ENCODE measurements at places on chromosomes 6 and 20.

DNA sequence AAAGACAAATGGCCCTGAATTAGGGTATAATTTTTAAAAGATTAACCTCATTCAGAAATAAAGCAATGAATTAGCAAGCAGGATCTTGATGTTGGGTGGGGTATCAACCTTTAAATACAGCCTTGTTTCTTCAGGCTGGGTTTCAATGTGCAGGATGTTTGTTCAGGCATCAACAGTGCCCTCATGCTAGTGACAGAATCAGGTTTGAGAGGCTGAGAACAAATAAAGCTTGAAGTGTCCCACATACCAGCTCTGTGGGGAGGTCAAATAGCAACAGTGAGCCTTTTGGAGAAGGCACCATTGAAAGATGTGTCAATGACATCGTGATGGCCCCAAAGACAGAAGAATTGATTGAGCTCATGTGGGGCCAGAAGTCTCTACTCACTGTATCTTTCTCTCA, 68.2 kb downstream of the MTFR2 start:
- no peak for DNase-seq

- no peak for DNase-seq
These were observed 68.2 kb downstream of the RFPL4B start for GRCh38 chr6:112415366-112415765.

GRCh38 chr6:148955441-148955840, 208.6 kb downstream of the UST start:
- no peak for DNase-seq

- DNase-seq, result no peak
These were observed 54.3 kb upstream of the GPR31 start for GRCh38 chr6:167211881-167212712.

GRCh38 chr6:9131616-9132015, 696.3 kb upstream of the SLC35B3 start:
- DNase-seq, result no peak

- no peak for DNase-seq
These were observed 303.6 kb upstream of the FERMT1 start for GRCh38 chr20:6426287-6426891.

DNA sequence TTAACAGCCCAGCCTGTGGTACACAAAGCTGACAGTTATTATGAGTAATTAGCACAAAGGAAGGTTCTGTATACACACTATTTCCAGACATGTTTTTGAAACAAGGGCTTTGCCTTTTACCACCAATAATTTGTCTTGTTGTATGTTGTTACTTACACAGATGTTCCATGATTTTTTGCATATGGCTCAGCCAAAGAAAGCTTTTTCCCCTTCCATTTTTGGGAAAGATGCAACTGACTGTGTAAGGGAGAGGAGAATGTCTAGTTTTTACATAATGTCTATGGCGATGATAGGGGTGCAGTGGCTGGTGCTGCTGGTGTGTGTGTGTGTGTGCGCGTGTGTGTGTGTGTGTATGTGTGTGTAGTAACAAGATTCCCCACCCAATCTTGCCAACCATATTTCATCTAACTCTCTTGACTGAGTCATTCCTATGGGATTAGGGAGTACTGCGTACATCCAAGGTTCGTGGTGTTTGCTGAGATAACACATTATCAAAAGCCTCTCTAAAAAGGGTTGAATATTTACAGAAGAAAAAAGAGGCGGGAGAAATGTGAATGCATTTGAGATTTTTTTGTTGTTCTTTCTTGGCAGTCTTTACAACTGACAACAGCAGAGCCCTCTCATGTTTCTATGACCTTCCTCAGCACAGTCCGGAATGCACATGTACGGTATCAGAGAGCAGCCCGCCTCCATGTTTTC, 192.2 kb downstream of the GMPR start:
- no peak for DNase-seq

GRCh38 chr6:45473121-45473993, 95.6 kb upstream of the SUPT3H start:
- DNase-seq, result no peak

- peak; percentile 94 for DNase-seq
These were observed 41.5 kb upstream of the ADGRF1 start for GRCh38 chr6:47083586-47084047.

- no peak for DNase-seq
These were observed 38.3 kb downstream of the SNX3 start for GRCh38 chr6:108222504-108222903.

- DNase-seq, result no peak
These were observed 6.4 kb upstream of the SLC13A3 start for GRCh38 chr20:46657618-46658017.

- DNase-seq, result no peak
These were observed 13.8 kb upstream of the NPEPL1 start for GRCh38 chr20:58678806-58679205.

GRCh38 chr20:39270837-39271604, 308.9 kb downstream of the DHX35 start:
- no peak for DNase-seq

DNA sequence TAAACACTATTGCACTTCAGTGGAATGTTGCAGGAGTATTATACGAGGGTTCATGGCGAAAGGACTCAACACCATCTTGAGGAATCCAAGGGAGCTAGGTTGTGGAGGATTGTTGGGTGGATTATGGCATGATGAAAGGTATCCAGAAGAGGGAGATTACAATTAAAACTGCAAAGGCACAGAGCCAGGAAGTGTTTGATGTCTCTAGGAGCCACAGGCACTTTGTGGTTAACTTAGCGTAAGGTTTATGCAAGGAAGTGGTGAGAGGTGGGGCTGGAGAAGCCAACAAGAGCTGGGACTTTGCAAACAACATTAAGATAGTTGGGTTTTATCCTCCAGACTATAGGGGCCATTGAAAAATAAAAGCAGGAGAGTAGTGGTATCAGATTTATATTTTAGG, 86.6 kb upstream of the TPD52L1 start:
- no peak for DNase-seq

- DNase-seq, result no peak
These were observed 61.8 kb upstream of the ADGRF1 start for GRCh38 chr6:47103931-47104330.

DNA sequence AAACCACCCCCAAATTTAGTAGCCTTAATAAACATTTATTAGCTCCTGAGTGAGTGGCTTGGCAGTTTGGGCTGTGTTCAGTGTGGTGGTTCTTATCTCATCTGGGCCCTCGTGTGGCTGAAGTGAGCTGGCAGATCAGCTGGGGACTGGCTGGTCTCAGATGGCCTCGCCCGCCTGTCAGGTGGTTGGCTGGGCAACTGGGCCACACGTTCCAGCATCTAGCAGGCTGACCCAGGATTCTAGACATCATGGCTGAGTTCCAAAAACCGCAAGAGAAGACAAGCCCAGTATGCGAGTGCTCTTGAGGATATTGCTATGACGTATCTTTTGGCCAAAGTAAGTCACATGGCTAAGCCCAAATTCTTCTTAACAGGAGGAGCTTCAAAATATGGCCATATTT, 28.9 kb downstream of the EIF2S2 start:
- peak; percentile 92 for DNase-seq

- DNase-seq, result no peak
These were observed 21.1 kb downstream of the EYA2 start for GRCh38 chr20:46915575-46916257.

DNA sequence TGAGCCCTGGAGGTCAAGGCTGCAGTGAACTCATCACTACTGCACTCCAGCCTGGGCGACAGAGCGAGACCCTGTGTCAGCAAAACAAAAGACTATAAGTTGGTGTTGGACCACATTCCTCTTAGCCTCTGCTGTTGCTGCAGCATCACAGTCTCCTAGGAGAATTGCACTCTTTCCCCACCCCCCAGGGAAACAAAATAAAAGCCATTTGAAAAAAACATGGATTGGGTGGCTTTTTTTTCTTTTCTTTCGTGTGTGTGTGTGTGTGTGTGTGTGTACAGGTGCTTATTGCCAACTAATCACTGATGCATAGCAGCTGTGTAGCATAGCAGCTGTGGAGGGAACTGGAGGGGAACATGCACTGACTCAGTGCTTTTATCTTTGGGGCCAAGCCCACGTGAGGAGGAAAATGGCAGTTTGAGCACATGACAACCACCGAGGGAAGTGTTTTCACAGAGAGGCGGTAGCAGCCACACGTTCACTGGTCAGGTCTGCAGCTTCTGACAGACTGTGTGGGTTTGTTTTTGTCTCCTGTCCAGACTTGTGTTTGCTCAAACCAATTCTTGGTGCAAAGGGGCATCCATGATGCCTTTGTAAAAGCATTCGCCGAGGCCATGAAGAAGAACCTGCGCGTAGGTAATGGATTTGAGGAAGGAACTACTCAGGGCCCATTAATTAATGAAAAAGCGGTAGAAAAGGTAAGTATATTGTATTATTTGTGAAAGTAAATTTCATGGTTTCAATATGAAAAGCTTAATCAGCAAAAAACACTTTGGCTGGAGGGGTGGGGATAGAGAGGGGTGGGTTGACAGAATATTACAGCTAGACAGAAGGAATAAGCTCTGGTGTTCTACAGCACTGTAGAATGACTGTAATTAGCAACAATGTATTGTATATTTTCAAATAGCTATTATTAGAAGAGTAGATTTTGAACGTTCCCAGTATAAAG, 27.7 kb downstream of the ALDH5A1 start:
- no peak for DNase-seq
